ENCODE measurements at places on chromosomes 7 and 10.

GRCh38 chr7:90250601-90251303 is 5.8 kb downstream of the CFAP69 start:
- DNase-seq = no peak

- DNase-seq = no peak
These were observed 233.1 kb upstream of the KLF6 start for GRCh38 chr10:4018054-4018511.

DNA sequence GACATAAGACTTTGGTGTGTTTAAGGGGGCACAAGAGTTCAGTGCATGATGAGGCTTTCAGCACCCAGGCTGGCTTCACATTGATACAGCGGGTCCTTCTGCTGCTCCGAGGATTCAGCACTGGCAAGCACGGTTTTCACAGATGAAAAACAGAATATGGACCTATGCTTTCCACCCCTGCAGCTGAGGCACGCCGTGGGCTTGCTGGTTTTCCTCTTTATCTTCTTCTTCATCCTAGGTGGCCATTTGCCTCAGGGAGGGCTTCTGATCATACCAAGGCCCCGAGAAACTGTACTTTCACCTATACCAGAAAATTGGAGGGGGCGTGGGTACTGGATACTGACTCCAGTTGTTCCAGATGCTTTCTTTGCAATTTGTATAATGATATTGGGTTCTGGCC is 277.1 kb upstream of the ZNF32 start:
- DNase-seq = no peak

- DNase-seq = peak; percentile 80
These were observed 38.8 kb downstream of the PSAP start for GRCh38 chr10:71812016-71812912.

GRCh38 chr7:29955799-29956486 is 33.7 kb downstream of the SCRN1 start:
- DNase-seq = no peak

DNA sequence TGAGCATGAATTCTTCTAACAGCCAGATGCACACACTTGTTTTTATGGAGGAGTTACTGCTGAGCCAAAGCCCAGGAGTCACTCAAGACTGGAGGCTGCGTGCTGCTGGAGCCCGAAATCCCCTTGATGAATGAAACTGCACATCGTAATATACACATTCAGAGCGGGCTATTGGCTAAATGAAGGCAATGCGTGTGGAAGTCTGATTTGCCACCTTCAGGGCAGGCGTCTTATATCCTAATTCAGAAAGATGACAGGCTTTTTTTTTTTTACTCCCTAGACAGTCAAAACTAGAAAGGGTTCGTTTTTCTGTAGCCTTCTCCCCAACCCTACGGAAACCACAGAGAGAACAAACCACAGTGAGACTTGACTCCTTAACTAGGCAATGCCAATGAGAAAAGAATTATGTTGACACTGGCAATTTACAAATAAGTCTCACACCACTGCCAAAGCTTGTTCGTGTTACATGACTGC is 227.2 kb upstream of the KLF14 start:
- no peak for DNase-seq
